ENCODE measurements at places on chromosomes 7 and 10. TPM values are rescaled to one million over a fixed set of nuclear protein-coding genes. Genes with fewer than 3 reads are reported as not detected.

MOGAT3 gene
- total RNA-seq = not detected

TLX1 gene
- total RNA-seq = not detected

- no peak for DNase-seq
Measured at GRCh38 chr10:27241010-27241651, 534 bp upstream of the ACBD5 start.

GRCh38 chr7:95491634-95492314, 6.0 kb downstream of the ASB4 start:
- DNase-seq = no peak

- DNase-seq = no peak
Measured at GRCh38 chr7:119228482-119228881, 1004.0 kb downstream of the ANKRD7 start.

GRCh38 chr7:40192036-40192435, 57.2 kb downstream of the SUGCT start:
- DNase-seq = no peak

DNA sequence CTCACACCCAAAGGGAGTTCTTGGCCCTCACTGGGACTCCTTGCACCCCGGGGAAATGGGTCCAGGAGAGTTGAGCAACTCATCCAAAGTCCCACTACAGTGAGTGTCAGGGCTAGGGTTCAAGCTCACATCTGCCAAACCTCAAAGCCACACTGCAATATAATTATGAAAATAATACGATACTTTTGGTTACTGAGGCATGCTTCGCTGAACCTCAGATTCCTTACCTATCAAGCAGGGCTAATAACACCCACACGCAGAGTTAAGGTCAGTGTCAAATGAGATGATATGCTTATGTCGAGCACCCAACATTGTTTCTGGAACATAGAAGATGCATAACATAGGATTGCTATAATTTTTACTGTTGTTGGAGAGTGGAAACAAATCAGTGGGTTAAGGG, 58.2 kb downstream of the BPGM start:
- no peak for DNase-seq

Measured in activated T-helper 2 cell treated with anti-CD3 and anti-CD28 coated beads, Interferon-gamma antibody, Interleukin-2, Interleukin-4, amounts not matched to agents 10 μg/mL and 5 μg/mL and 100 μg/mL, durations not matched to agents 14 hours and 24 hours and 36 hours (primary cell).